ENCODE measurements at places on chromosomes 3 and 15. TPM values are rescaled to one million over a fixed set of nuclear protein-coding genes. Genes with fewer than 3 reads are reported as not detected.

DNA sequence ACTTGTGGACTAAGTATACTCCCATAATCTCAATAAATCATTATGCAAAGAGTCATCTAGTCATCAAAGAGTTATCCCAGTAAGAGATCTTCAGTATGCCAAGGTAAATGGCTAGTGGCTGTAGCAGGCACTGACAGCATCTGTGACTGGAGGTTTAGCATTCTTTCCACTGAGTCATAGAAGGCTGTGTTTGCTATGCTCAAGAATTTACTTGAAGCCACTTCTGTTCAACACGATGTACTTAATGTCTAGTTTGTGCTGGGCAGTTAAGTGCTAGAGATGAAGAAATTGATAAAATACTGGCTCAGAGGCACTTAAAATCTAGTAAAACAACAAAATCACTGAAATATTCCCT is 13.0 kb downstream of the ZBED2 start:
- H3K27me3 ChIP-seq, result no peaks in the 10 kb centered on the region
- no peak overlapping the region for H3K4me3 ChIP-seq
- no peaks in the 10 kb centered on the region for H3K4me1 ChIP-seq
- DNase-seq, result no peak

DNA sequence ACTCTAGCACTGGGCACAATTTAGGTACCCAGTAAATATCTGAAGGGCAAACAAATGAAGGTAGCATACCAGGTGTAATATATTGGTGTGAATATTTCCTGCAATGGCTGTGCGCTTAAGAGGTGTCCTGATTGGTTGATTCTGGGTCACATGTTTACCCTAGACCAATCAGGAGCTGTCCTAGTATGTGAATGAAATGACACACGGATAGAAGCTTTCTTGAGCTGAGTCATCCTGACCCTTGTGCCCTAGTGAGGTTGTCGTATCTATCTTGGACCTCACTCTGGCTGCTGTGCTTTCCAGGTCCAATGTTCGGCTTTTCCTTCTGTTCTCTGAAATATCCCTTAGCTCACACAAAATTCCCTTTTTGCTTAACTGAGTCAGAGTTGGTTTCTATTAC is 58.1 kb upstream of the FOXP1 start:
- no peak for DNase-seq
- no peak overlapping the region for H3K27ac ChIP-seq
- H3K4me3 ChIP-seq, result no peak overlapping the region

GRCh38 chr3:15612001-15612400 is 10.5 kb downstream of the BTD start:
- no peak overlapping the region for H3K27ac ChIP-seq
- H3K4me1 ChIP-seq, result peaks cover 8% of the 10 kb centered on the region
- H3K27me3 ChIP-seq, result no peaks in the 10 kb centered on the region
- no peaks in the 10 kb centered on the region for H3K36me3 ChIP-seq
- no peak for DNase-seq

The GHSR gene
- not detected for total RNA-seq

The ELL3 gene
- 4.3 TPM for total RNA-seq
